ENCODE measurements at places on chromosomes 5 and 9.
A peak's percentile ranks its signal among the peaks of the same experiment; 100 is the strongest.

- ATAC-seq: peak; percentile 53
Measured at GRCh38 chr5:133353741-133354140, 258.6 kb downstream of the FSTL4 start.

DNA sequence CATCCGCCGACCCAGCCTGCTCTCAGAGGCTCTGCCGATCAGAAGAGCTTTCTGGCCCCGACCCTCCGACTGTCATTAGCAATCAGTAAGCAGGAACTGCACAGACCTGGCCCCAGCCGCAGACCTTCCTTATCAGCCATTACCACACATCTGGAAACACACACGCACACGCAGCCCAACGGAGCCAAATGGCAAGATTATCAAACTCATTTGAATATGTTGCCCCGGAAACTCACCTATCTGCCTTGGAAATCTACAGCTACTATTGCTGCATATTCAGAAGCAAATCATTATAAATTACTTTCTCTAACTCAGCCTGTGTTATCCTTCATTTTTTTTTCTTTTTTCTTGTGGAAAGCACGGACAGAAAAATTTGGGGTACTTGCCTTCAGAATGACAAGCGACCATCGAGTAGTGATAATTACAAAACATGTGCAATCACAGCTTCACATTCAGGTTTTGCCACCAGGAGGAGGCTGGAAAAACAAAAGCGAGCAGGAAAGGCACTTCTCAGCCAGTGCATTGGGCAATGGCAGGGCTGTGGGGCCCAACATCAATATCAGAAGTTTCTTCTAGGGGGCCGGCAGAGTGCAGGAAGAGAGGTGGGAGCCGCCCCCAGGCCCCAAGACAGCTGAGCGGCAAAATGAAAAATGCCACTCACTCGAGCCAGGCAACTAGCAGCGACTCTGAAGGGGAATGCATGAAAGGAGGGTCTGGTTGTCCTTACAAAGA lies 122.3 kb downstream of the VAV2 start:
- ATAC-seq: no peak

DNA sequence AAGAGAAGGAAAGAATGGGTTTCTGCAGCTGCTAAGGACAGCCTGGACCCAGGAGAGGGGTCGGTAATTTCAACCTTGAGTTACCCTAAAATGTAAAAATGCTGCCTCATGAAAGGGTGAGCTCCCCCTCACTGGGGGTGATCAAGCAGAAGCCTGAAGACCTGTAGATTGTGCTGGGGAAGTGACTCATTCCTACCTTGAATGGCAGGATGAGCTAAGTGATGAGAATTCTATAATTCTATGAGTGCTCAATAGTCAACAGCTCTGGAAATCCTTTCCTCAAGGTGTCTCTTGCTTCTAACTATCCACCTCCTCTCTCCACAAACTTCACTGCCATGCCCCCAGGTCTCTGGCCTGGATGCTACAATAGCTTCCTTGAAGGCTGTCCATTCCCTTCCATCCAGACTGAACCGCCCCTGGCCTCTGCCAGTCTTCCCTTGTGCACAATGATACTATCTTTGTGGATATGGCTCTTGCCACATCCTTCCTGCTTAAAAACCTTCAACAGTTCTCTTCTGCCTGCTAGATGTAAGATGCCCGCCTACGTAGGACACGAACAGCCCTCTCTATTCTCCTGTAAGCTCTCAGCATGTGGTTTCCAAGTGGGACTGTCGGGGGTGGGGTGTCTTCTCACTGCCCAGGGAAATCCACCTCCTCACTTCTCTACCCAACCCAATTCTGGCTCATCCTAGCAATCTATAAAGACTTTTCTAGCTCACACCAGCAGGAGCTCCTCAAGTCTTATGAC lies 50.6 kb downstream of the PTPN3 start:
- no peak for ATAC-seq

DNA sequence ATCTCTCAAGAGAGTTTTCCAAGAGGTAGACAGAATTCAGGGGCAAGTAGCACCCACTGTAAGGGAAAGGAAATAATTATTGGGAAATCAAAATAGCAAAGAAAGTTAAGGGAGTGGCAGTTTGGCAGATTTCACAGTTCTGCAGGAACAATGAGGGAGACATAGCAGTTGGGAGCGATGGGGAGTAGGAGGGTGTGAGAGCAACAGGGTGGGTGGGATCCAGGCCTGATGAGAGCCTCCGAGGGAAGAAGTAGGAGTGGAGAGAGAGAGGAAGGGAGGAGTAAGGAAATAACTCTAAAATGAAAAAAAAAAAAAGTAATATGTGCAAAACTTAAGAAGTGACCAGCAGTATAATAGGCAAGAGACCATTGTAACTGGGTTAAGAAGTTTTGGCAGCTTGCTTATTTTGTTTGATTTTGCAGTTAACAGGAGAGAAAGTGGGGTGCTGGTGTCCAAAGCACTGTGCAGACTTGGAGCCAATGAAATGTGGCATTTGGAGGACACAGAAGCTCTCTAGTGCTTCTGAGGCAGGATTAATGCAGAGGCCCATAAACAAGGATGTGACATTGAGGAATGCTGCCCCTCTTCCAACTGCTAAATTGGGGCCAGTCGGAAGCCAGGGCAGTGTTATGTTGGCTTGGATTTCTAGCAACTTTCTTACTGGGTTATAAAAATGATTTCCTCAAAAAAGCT lies 10.2 kb downstream of the TNFAIP8 start:
- ATAC-seq: peak; percentile 67

GRCh38 chr5:2674456-2674855 lies 77.0 kb downstream of the IRX2 start:
- no peak for ATAC-seq

DNA sequence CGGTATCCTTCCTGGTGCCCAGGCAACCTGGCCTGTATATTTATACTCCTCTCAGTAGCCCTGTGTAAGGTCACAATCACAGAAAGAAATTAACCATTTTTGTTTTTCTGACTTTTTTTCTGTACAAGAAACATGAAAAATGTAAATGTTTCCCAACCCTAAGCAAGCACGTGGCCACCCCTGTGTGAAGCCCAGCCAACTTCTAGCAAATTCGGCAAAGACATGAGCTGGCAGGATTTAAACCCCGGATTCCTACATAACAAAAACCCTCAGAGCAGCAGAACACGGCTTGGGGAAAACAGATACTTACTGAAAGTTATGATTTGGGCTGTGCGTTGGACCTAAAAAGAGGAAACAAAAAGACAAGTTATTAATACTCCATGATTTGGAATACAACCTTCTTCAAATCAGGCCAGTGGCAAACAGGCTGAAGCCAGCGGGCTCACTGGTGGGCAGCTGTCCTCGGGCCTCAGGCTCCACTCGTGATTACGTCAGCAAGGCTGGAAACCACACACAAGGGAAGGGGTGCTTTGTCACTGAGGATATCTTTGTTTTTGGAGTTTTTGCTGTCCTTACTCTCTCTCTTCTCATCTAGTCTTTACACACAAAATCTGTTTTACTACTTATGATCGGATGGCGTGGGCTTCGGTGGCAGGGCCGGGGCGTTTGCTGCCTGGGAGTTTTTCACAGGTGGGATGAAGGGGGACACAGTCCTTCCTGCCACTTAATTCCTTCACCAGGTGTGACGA lies 194.1 kb downstream of the ROR2 start:
- ATAC-seq: no peak

GRCh38 chr5:140043508-140043872 lies 391 bp upstream of the NRG2 start:
- peak; percentile 51 for ATAC-seq

- no peak for ATAC-seq
Measured at GRCh38 chr9:123299558-123300126, 31.3 kb upstream of the STRBP start.

DNA sequence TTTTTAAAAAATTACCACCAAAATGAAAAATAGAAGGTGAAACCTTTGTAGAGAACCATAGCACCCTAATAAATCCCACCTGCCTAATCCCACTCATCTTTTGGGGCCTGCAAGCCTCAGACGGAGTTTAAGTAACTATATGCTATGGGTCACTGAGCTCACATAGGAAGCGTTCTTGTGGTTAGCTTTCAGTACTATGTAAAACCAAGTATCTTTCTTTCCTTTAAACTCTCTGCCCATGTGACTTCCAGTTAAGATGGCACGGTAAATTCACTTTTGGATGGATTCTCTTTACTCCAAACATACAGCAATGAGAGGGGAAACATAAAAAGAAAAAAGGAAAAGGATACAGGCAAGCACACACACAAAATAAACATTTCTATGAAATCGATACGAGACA lies 50.9 kb downstream of the FANCC start:
- ATAC-seq: no peak

- no peak for ATAC-seq
Measured at GRCh38 chr9:122518226-122518625, 715 bp upstream of the OR1J4 start.

GRCh38 chr9:77748214-77748772 lies 100.2 kb upstream of the GNA14 start:
- no peak for ATAC-seq

DNA sequence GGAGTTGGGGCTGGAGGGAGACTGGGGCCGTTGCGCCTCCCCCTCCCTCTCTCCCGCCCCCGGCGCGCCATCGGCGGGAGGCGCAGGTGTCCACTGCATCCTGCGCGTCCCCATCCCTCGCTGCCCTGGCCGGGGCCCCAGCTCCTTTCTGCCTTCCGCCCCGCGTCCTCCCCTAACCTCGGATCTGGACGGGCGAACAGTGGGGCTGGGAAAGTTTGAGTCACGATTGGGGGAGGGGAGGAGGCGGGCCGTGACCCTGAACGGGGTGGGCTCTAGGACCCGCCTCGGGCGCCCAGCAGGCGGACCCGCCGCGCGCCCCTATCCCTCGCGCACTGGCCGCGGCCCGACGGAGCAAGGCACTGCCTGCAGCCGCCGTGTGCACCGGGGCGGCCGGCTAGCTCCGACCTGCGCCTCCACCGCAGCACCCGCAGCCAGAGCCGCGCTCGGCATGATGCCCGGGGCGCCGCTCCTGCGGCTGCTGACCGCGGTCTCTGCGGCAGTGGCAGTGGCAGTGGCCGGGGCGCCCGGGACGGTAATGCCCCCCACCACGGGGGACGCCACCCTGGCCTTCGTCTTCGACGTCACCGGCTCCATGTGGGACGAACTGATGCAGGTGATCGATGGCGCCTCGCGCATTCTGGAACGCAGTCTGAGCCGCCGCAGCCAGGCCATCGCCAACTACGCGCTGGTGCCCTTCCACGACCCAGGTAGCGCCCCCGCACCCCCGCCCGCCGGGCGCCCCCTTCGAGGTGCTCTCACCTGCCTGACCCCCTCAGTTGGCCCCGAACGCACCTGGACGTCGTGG lies at the start of gene HMCN2:
HMCN2 (plus strand) TSS at position 330 of the 805 bp plus-strand sequence; CDS start at position 449, 119 bp downstream.
- ATAC-seq: peak; percentile 71

- ATAC-seq: no peak
Measured at GRCh38 chr5:149450199-149450598, 71.1 kb upstream of the IL17B start.

DNA sequence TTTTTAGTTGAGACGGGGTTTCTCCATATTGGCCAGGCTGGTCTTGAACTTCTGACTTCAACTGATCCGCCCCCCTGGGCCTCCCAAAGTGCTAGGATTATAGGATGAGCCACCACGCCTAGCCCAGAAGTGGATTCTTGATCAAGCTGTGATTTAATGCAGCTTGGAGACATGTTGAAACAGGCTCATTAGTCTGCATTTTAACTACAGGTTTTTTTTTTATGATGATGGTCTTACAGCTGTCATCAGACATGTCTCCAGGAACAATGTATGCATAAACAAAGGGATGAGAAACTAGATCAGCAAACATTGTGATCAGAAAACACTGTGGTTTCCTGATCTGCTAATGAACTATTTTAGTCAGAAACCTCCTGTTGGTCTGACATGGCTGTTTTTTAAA lies 30.0 kb upstream of the PLPP1 start:
- ATAC-seq: peak; percentile 70

DNA sequence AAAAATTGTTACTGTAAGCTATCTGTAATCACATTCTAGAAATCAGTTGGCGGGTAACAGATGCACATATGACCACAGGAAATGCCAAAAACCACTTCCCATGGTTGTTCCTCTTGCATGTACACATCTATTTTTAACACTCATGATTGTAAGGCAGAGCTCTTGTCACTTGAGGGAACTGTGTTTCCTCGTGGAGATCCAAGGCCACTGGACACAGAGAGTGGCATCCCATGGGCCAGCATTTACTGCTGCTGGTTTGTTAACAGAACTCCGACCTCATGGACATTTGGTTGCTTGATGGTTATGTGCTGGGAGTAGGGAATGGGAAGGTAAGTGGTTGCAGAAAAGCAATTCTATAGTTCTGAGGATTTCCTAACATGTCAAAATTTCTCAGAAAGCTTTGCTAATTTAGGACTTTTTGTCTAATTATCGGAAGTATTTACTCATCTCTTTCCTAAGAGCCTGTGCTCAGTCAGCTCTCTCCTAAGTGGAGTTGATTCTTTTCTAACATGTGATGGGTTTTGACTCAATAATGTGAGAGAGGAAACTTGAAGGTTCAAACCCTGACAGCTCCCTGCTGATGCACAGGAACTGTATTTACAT lies 202.0 kb upstream of the NR3C1 start:
- ATAC-seq: no peak

DNA sequence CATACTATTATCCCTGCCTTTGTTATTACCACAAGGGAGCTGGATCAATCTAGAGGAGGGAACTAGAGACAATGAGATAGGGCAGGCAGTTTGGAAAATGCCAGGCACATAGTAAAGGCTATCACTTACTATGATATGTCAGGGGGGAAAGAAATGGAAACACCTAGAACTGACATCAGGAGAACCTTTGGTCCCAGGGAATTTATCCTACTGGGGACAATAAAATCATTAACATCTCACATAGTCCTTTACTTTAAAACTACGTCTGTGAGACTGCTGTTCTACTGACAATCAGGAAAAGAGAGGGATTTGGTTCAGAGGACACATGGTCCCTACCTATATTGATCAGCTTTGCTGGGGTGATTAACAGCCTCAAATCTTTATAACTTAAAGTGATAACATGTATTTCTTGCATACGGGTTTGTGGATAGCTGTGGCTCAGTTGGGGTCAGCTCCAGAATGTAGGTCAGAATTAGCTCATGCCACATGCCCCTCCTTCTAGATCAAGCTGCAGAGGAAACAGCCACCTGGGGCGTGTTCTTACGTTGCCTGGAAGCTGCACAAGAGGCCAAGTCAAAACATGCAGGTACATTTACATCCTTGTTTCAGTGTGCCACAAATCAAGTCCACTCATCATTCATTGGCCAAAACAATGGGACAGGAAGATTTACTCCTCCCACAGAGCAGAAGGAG lies 43.9 kb upstream of the ALDOB start:
- ATAC-seq: no peak

- ATAC-seq: no peak
Measured at GRCh38 chr9:16848179-16848578, 22.3 kb downstream of the BNC2 start.

DNA sequence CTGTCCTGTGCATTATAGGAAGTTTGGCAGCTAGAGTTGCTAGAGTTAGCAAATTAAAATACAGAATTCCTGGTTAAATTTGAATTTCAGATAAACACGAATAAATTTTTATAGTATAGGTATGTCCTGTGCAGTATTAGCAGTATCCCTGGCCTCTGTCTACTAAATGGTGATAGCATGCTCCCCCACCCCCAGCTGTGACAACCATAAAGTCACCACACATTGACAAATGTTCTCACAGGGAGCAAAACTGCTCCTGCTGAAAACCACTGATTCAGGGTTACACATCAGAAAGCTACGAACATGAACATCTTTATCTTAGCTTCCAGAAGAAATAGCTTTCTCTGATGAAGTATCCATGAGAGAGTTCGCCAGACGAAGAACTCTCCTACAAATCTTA lies 91.8 kb upstream of the CCDC112 start:
- peak; percentile 65 for ATAC-seq

Data from motor neuron (in vitro differentiated cells).